ENCODE measurements at places on chromosomes 11 and 22.
A peak's percentile ranks its signal among the peaks of the same experiment; 100 is the strongest.

GRCh38 chr11:57300785-57301184 is 24.0 kb downstream of the TNKS1BP1 start:
- DNase-seq = no peak

DNA sequence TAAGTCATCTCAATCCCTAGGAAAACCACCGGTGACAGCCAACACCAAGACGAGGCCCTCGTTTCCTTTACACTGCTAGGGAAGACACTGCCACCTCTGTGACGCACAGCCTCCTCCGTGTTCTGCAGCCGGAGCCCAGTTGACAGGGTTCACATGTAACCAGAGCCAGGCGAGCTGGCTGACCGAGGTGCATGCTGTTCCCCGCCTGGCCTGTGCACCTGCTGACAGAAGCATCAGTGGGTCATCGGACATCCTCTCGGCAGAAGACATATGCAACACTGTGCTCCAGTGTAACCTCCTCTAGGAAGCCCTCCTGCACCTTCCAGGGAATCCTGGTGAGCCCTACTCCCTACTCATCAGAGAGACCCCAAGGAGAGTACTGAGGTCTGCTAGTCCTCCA is 114.2 kb upstream of the TP53AIP1 start:
- DNase-seq = no peak

- DNase-seq = peak; percentile 51
Observed at GRCh38 chr11:83249972-83250593, 36.1 kb downstream of the CCDC90B start.

GRCh38 chr11:131328843-131329242 is 41.6 kb upstream of the NTM start:
- DNase-seq = no peak

- peak; percentile 100 for DNase-seq
Observed at GRCh38 chr11:47176328-47177228, at the start of gene ARFGAP2. TSS of gene ARFGAP2 (minus strand) at chr11:47176879. CDS start at chr11:47176853, 26 bp downstream.

- no peak for DNase-seq
Observed at GRCh38 chr11:46533396-46534100, 60.3 kb downstream of the AMBRA1 start.

GRCh38 chr11:120290956-120291355 is 34.1 kb upstream of the TLCD5 start:
- DNase-seq = no peak

DNA sequence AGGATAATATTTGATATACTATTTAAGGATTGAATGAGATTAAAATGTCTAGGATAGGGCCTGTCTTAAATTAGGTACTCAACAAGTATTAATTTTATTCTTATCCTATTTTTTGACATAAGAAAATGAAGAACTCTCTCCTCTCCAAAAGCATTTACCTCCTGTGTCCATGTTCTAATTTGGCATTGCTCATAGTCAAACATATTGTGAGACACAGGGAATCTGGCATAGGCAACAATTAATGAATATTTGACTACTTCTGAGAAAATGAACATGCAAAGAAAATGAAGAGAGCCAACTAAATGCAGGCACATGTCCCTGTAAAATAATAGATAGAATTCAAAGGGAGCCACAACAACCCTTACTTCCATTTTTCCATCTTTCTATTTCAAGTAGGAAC is 198.5 kb upstream of the C11orf87 start:
- no peak for DNase-seq

GRCh38 chr11:64492561-64492960 is 98.5 kb upstream of the SLC22A12 start:
- DNase-seq = no peak

DNA sequence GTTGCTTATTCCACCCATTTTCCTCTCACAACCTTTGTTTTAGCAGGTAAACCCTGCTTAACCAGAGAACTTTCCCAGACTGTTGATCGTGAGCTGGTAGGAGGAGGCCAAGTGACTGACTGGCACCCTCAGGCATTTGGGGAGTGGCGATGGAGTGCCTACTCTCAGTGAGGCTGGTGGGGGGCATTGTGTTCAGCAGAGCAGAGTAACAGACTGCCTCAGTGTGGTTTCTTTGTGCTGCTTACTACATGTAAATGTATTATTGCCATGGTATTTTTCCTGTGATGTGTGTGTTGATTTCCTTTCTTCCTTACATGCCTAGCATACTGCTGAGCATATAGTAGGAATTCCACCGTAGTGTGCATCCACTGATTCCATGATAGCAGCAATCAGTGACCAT is 2.6 kb downstream of the MARK2 start:
- no peak for DNase-seq

DNA sequence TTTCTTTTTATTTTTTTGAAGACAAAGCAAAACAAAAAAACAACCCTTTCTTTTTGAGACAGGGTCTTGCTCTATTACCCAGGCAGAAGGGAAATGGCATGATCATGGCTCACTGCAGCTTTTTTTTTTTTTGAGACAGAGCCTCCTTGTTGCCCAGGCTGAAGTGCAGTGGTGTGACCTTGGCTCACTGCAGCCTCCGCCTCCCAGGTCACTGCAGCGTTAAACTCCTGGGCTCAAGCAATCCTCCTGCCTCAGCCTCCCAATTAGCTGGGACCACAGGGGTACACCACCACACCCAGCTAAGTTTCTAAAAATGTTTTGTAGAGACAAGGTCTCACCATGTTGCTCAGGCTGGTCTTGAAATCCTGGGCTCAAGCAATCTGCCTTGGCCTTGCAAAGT is 124.6 kb downstream of the ABTB2 start:
- no peak for DNase-seq

Data from GM20000 (cell line).